Caco-2 (cell line): ENCODE measurements at places on chromosomes 2 and 18. TPM values are rescaled to one million over a fixed set of nuclear protein-coding genes. Genes with fewer than 3 reads are reported as not detected.

HOXD1 gene
- total RNA-seq, result not detected in 2 replicates

GRCh38 chr2:29290293-29291047 is 175.3 kb downstream of the CLIP4 start:
- no peaks in the 10 kb centered on the region for H3K4me1 ChIP-seq
- no peak overlapping the region for H3K4me3 ChIP-seq
- DNase-seq, result no peak
- H3K36me3 ChIP-seq, result no peaks in the 10 kb centered on the region
- no peak overlapping the region for H3K27ac ChIP-seq

PAX8 gene
- 7.5 and 7.7 TPM in 2 replicates for total RNA-seq

- H3K4me3 ChIP-seq, result no peak overlapping the region
- no peak overlapping the region for H3K27ac ChIP-seq
- H3K36me3 ChIP-seq, result no peaks in the 10 kb centered on the region
- DNase-seq, result no peak
Measured at GRCh38 chr2:10036095-10036884, 7.1 kb upstream of the KLF11 start.

FIGN gene
- not detected in 2 replicates for total RNA-seq

DNA sequence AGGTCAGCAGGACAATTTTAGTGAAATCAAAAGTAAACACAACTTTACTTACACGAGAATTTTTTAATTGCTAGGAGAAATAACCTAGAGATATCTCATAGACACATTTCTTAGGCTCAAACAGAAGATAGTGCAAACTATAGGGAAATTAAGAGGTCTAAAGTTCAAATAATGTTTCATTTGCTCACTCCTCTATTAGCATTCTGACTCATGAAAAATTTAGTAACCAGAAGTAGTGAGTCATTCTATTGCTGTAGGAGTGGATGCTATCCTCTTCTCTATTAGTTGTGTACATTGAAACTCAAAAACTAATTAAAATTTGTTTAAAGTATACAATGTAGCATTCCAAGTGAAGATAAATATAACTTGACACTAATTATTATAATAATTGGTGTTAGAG is 908.3 kb upstream of the TMEFF2 start:
- no peaks in the 10 kb centered on the region; the same call in 1 of the 2 replicates for H3K36me3 ChIP-seq
- no peak overlapping the region for H3K27ac ChIP-seq
- H3K4me3 ChIP-seq, result no peak overlapping the region
- H3K27me3 ChIP-seq, result no peaks in the 10 kb centered on the region

GRCh38 chr2:68739595-68740399 is 5.2 kb downstream of the ARHGAP25 start:
- H3K4me1 ChIP-seq, result no peaks in the 10 kb centered on the region
- DNase-seq, result no peak
- no peaks in the 10 kb centered on the region for H3K36me3 ChIP-seq

LBX2 gene
- 11.1 and 11.4 TPM in 2 replicates for total RNA-seq

NOSTRIN gene
- total RNA-seq, result 9.6 and 9.8 TPM in 2 replicates
